Mesendoderm (in vitro differentiated cells): ENCODE measurements at places on chromosomes 6 and 20.

DNA sequence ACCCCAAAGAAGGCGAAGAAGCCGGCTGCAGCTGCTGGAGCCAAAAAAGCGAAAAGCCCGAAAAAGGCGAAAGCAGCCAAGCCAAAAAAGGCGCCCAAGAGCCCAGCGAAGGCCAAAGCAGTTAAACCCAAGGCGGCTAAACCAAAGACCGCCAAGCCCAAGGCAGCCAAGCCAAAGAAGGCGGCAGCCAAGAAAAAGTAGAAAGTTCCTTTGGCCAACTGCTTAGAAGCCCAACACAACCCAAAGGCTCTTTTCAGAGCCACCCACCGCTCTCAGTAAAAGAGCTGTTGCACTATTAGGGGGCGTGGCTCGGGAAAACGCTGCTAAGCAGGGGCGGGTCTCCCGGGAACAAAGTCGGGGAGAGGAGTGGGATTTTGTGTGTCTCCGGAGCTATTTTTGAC, 69.6 kb downstream of the HFE start:
- DNase-seq, result peak; percentile 92
- peak overlapping the region; percentile 44 for H3K4me3 ChIP-seq
- no peaks in the 10 kb centered on the region for H3K36me3 ChIP-seq
- no peaks in the 10 kb centered on the region for H3K27me3 ChIP-seq
- H3K4me1 ChIP-seq, result peaks cover 4% of the 10 kb centered on the region

GRCh38 chr20:21508230-21509078, 5.4 kb downstream of the NKX2-2 start:
- no peak overlapping the region for H3K27ac ChIP-seq
- H3K4me1 ChIP-seq, result no peaks in the 10 kb centered on the region
- peaks cover 65% of the 10 kb centered on the region for H3K27me3 ChIP-seq
- H3K36me3 ChIP-seq, result no peaks in the 10 kb centered on the region
- DNase-seq, result no peak

- no peaks in the 10 kb centered on the region for H3K36me3 ChIP-seq
- no peaks in the 10 kb centered on the region for H3K4me1 ChIP-seq
- H3K27me3 ChIP-seq, result no peaks in the 10 kb centered on the region
- no peak for DNase-seq
Observed at GRCh38 chr20:8777911-8778310, 291.0 kb upstream of the PLCB4 start.

DNA sequence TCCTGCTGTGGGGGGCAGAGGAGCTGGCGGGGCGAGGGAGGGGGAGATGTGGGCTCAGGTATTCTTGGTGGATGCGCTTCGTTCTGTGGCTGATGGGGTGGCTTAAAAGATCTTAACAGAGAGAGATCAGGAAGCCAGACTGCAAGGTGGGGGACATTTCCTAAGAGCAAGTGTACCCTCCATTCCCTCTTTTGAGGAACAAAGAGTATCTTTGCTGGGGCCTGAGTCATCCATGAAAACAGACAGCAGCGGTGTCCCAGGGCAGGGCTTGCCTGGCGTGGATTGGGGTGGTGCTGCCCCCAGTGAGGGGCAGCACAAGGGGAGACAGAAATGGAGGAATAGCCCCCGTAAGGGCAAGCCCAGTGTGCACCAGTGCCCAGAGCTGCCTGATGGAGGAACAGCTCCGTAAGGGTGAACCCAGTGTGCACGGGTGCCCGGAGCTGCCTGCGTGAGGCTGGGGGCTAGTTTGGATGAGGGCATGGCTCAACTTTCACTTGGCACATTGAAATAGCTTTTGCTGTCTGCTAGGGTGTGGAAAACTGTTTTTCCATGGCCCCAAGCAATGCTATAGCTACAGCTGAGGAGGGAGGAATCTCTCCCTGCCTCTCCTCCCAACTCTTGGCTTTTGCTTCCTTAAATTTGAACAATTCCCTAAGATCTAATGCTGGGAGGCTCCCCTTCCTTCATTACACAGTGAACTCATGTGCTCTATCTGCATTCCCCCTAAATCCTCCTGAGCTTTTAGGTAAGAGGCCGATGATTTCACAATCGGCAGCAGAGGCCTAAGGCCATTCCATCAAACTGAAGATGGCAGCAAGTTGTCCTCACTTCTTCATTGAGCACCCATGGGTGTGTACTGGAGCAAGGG, 12.9 kb downstream of the MAPK13 start:
- H3K27me3 ChIP-seq, result no peaks in the 10 kb centered on the region
- no peak for DNase-seq
- H3K4me1 ChIP-seq, result no peaks in the 10 kb centered on the region
- H3K36me3 ChIP-seq, result no peaks in the 10 kb centered on the region
- no peak overlapping the region for H3K4me3 ChIP-seq

DNA sequence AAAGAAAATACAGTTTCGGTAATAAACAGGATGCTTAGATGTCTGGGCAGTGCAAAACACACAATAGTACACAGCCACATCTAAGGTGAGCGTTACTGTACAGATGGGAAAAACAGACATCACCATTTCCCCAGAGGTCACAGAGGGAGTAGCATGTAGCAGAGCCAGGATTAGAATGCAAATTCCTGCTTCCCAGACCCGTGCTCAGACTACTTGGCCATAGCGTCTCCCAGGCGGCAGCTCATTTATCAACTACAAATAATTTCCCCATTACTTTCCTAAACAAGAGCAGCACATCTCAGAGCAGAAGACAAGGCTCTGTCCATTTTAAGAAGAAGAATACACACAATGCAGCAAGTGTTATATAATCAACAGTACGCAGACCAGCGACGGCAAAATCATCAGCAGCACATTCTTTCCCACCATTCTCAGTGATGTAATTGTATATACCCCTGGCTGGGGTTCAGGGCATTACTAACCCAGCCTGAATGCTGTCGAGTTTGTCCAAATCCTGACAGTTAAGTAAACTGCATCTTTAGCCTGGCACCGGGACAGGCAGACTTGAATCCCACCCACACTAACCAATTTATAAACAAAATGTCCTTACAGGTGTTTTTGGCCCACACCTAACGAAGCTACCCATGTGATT, 61.9 kb downstream of the CNKSR3 start:
- DNase-seq, result no peak
- H3K27me3 ChIP-seq, result no peaks in the 10 kb centered on the region
- no peaks in the 10 kb centered on the region for H3K4me1 ChIP-seq
- no peak overlapping the region for H3K4me3 ChIP-seq

- H3K36me3 ChIP-seq, result no peaks in the 10 kb centered on the region
- H3K27me3 ChIP-seq, result no peaks in the 10 kb centered on the region
- H3K4me3 ChIP-seq, result no peak overlapping the region
- no peak overlapping the region for H3K27ac ChIP-seq
- H3K4me1 ChIP-seq, result no peaks in the 10 kb centered on the region
Observed at GRCh38 chr20:13149371-13150105, 71.5 kb upstream of the ISM1 start.

DNA sequence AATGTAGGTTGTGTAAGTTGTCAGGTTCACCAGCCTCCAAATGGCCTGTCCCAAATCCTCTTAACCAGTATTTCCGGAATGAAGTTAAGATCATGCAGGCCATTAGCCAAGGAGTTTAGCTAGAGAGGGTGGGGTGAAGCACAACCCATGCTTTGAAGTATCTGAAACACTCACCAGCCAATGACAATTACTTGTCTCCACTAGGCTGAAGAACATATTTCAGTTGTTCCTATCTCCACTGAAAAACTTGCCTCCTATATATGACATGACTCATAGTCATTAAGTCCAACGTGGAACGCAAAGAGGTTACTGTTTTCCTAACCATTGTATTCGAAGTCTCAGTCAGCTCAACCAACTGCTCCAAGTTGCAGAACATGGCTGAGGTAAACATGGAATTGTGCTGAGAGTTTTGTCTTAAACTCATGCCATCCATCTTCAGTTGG, 37.4 kb upstream of the TNFAIP3 start:
- no peaks in the 10 kb centered on the region for H3K4me1 ChIP-seq
- DNase-seq, result no peak
- no peaks in the 10 kb centered on the region for H3K27me3 ChIP-seq
- no peak overlapping the region for H3K4me3 ChIP-seq
- H3K27ac ChIP-seq, result no peak overlapping the region

DNA sequence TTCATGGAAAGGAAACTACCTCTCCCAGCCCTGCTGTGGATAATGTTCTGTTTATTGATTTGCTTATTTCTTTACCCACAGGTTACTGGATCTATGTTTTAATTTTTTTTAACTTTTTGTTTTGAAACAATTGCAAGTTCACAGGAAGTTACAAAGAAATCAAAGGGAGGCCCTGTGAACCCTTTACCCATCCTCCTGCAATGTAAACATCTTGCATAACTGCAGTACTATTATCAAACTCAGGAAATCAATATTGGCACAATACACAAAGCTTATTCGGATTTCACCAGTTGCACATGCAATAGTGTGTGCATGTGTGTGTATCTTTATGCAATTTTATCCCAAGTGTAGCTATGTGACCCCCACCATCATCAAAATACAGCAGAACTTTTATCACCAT, 398.0 kb downstream of the BTBD3 start:
- DNase-seq, result no peak
- H3K27me3 ChIP-seq, result no peaks in the 10 kb centered on the region
- no peaks in the 10 kb centered on the region for H3K36me3 ChIP-seq
- H3K27ac ChIP-seq, result no peak overlapping the region
- H3K4me1 ChIP-seq, result no peaks in the 10 kb centered on the region

DNA sequence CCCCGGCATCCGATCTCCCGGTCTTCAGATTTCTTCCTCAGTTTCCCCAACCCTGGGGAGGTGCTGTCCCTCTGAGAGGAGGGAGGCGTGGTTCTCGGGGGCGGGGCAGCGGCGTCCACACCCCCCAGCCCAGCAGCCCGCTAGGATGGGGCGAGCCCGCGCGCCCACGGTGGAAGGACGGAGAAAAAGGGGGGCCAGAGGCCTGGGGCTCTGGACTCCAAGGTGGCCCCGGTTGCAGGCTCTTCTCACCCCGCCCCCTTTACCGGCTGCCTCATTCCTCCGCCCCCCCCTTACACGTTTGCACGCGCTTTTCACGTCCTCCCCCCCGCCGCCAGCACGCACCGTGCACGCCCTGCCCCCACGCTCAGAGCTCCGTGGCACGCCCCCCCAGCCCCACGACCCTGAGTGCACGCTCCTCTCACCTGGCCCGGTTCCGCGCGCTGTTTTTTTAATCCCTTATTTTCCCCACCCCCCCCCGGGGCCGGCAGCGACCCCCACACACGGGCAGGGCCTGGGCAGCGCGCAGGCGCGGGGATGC, 402 bp downstream of the ZBTB12 start:
- H3K36me3 ChIP-seq, result no peaks in the 10 kb centered on the region
- H3K27me3 ChIP-seq, result no peaks in the 10 kb centered on the region
- peak overlapping the region; percentile 34 for H3K27ac ChIP-seq
- no peak for DNase-seq
- no peaks in the 10 kb centered on the region for H3K4me1 ChIP-seq

- H3K4me1 ChIP-seq, result peaks cover 13% of the 10 kb centered on the region
- H3K4me3 ChIP-seq, result no peak overlapping the region
- no peaks in the 10 kb centered on the region for H3K36me3 ChIP-seq
- no peaks in the 10 kb centered on the region for H3K27me3 ChIP-seq
Observed at GRCh38 chr20:38877483-38877882, 48.7 kb upstream of the FAM83D start.

DNA sequence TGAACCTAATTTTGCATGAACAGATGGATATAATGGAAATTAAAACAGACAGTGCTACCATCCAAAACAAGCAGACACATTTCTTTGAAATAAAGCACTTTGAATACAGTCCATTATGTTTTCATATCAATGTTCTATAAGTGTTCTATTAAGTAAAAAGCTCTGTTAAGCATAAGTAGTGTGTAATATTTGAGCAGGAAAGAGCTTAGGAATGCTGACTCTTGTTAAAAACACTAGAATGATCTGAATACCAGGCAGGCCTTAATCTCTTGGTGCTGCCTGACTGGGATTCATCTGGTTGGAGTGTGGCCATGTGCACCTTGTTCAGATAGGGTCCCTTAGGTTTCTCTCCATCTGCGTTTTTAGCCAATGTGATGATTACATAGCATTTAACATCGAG, 130.9 kb downstream of the KIF6 start:
- H3K27me3 ChIP-seq, result no peaks in the 10 kb centered on the region
- no peak overlapping the region for H3K27ac ChIP-seq
- DNase-seq, result no peak
- no peaks in the 10 kb centered on the region for H3K36me3 ChIP-seq

GRCh38 chr20:35891375-35891774, 62.9 kb downstream of the SCAND1 start:
- H3K4me1 ChIP-seq, result no peaks in the 10 kb centered on the region
- H3K27me3 ChIP-seq, result no peaks in the 10 kb centered on the region
- no peak for DNase-seq
- no peak overlapping the region for H3K4me3 ChIP-seq
- no peaks in the 10 kb centered on the region for H3K36me3 ChIP-seq

- no peak overlapping the region for H3K27ac ChIP-seq
- H3K36me3 ChIP-seq, result no peaks in the 10 kb centered on the region
- no peak for DNase-seq
- H3K27me3 ChIP-seq, result no peaks in the 10 kb centered on the region
- H3K4me1 ChIP-seq, result no peaks in the 10 kb centered on the region
- H3K4me3 ChIP-seq, result no peak overlapping the region
Observed at GRCh38 chr6:40509086-40509485, 78.1 kb downstream of the LRFN2 start.

DNA sequence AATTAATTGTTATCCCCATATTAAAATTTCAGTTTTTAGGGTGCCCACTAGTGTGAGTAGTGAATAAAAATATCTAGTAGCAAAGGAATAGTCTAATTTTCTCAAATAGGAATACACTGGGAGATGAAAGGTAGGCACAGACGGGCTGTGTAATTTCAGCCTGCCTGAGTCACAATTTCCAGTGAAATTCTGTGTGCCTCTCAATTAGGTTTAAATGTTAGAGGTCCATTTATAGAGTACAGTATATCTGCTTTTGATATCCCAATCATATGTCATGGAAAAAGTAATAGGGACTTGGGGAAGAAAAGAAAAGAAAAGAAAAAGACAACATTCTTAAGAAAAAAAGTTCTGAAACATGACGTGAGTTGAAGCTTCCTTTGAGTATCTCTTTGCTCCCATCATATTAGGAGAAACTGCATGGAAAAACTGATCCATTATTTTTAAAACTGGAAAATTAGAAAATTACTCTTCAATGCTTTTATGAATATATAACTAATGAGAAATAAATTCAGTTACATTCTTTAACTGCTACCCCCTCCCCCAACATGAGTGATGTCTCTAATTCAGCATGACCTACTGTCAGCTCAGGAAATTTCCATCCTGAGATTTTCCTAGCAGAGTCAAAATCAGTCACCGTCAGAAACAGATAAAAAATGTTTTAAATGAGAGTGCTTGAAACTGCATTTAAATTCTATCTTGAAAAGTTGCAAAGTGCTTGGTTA, 473.8 kb upstream of the HSF2 start:
- H3K4me3 ChIP-seq, result no peak overlapping the region
- no peaks in the 10 kb centered on the region for H3K4me1 ChIP-seq
- H3K27ac ChIP-seq, result no peak overlapping the region
- H3K36me3 ChIP-seq, result no peaks in the 10 kb centered on the region
- DNase-seq, result no peak
- H3K27me3 ChIP-seq, result no peaks in the 10 kb centered on the region

- no peak overlapping the region for H3K4me3 ChIP-seq
- no peak overlapping the region for H3K27ac ChIP-seq
- H3K4me1 ChIP-seq, result no peaks in the 10 kb centered on the region
Observed at GRCh38 chr6:85168146-85168545, 281.7 kb upstream of the NT5E start.

- H3K27ac ChIP-seq, result no peak overlapping the region
- H3K4me1 ChIP-seq, result no peaks in the 10 kb centered on the region
- no peaks in the 10 kb centered on the region for H3K27me3 ChIP-seq
- no peak overlapping the region for H3K4me3 ChIP-seq
Observed at GRCh38 chr6:68651011-68651985, 16.2 kb downstream of the ADGRB3 start.
